H9 (cell line): ENCODE measurements at places on chromosomes 6 and 20. TPM values are rescaled to one million over a fixed set of nuclear protein-coding genes. Genes with fewer than 3 reads are reported as not detected.
A peak's percentile ranks its signal among the peaks of the same experiment; 100 is the strongest.

DNA sequence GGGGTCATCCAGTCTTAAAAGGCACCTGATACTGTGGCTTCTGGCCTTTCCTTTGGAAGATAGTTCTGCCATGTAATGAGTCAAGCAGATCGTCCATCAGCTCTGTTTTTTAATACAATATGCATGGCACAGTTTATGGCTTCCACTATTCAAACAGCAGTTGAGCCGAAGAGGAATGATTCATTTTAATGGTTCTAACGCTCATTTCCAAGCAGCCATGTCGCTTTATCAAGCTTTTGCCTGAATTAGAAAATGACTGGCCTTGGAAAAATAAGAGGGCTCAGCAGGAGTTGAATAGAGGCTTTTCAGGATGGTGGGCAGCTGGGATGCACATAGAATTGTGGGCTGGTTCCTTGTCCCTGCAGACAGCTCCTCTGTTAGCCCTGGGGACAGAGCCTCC is 138.1 kb downstream of the SOBP start:
- no peaks in the 10 kb centered on the region for H3K36me3 ChIP-seq
- peaks cover 13% of the 10 kb centered on the region; the same call in 1 of the 2 replicates for H3K4me1 ChIP-seq
- H3K27me3 ChIP-seq: no peaks in the 10 kb centered on the region

TRAPPC3L gene
- not detected in 2 replicates for total RNA-seq

DNA sequence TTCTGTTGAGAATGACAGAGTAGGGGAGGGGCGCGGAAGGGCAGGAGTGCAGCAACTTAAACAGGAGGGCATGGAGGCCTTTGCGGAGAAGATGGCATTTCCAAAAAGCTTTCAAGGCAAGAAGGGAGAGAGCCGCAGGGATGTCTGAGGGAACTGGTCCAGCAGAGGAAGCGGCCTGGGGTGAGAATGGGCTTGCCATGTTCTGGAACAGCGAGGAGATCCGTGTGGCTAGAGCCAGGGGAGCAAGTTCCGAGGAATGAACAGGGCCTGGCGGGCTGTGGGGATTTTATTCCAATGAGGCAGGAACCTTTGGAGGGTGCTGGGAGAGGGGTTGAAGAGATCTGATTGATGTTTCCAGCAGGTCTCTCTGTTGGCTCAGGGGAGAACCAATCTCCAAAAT is 86.1 kb downstream of the PREX1 start:
- H3K4me3 ChIP-seq: no peak overlapping the region
- H3K27me3 ChIP-seq: no peaks in the 10 kb centered on the region
- no peak overlapping the region for H3K27ac ChIP-seq
- no peak for DNase-seq

ZBTB46 gene
- total RNA-seq: 27.1 and 27.3 TPM in 2 replicates

DNA sequence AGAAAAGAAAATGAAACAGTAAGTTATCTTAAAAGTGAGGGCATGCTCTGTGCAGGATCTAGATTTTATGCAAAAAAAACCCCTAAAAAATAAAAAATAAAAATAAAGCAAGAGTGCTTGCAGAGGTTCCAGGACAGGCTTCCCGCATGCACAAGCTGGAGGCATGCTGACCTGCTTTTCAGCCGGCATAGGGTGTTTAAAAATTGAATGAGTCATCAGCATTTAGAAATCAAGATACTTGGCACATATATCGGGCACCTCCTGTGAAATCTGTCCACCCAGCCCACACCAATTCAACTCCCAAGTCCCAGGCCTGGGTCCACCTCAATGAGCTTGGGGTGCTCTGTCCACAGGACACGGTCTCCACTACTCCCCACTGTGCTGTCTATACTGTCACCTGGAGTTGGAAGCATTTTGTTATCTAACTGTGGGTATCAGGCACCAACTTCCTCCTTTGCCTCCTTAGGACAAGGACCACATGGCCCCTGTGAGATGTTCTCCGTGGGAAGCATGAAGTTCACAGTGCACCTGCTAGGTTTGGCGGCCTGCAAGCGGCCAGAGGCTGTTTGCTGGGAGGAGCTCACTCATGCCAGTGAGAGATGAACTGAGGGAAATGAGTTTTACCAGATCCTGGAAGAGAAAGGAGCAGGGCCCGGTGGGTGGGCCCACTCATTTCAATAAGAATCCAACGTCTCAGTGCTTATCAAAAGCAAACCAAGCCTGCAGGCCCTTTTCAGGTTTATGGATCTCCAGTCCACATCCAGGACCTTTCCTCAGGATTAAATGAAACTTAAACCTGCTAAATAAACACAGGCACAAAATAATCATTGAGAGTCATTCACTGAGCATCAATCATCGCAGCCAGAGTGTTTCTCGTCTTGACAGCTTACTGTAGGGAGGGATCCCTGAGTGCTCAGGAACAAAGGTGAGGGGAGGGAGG is 121.1 kb downstream of the FOXA2 start:
- no peak overlapping the region for H3K4me3 ChIP-seq
- 0 out of 2 replicates have a peak, but pooled peaks cover 2% of the 10 kb centered on the region for H3K4me1 ChIP-seq
- H3K27ac ChIP-seq: no peak overlapping the region
- peaks cover 5% of the 10 kb centered on the region; the same call in 1 of the 2 replicates for H3K27me3 ChIP-seq
- H3K36me3 ChIP-seq: no peaks in the 10 kb centered on the region
- DNase-seq: no peak

DNA sequence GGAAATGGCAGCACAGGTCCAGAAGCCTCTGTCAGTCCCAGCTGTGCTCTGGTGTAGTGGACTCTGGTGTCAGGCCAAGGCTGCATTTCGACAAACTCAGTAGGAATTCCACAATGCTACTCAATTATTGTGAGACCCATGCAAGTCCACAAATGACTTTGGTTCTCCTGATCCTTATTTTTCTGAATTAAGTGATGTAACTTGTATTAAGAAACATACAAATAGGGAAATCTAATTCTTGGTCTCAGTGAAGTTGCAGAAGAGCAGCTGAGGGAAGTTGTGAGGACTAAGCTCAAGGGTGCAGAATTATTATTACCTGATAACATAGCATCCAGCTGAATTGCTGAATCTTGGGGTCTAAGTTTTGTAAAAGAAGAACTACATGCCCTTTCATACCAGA is 116.8 kb downstream of the MAFB start:
- H3K4me3 ChIP-seq: no peak overlapping the region
- no peak for DNase-seq
- no peaks in the 10 kb centered on the region for H3K4me1 ChIP-seq
- H3K27ac ChIP-seq: no peak overlapping the region
- no peaks in the 10 kb centered on the region for H3K27me3 ChIP-seq
- H3K36me3 ChIP-seq: no peaks in the 10 kb centered on the region

- DNase-seq: no peak
- no peaks in the 10 kb centered on the region for H3K27me3 ChIP-seq
- H3K4me1 ChIP-seq: no peaks in the 10 kb centered on the region; the same call in 1 of the 2 replicates
- peaks cover 19% of the 10 kb centered on the region for H3K36me3 ChIP-seq
- no peak overlapping the region for H3K27ac ChIP-seq
Measured at GRCh38 chr6:35065441-35065800, 75.7 kb downstream of the TCP11 start.

DNA sequence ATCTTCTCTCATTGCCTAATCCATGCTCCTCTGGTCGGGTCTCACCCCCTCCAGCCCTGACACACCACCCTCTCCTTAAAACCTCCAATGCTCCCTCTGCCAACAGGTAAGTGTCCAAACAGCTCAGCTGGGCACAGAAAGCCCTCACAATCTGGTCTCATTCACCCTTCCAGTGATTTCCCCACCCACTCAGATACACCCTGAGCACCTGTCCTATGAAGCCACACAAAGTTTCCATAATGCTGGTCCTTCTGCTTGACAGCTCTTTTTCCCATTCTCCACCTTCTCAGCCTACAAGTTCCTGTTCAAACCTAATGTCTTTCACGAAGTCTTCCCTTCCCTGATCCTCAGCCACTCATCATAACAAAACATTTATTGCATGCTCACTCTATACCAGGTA is 70.1 kb upstream of the MRPS10 start:
- no peak overlapping the region for H3K27ac ChIP-seq
- DNase-seq: no peak
- no peak overlapping the region for H3K4me3 ChIP-seq
- H3K36me3 ChIP-seq: peaks cover 15% of the 10 kb centered on the region

- H3K4me1 ChIP-seq: no peaks in the 10 kb centered on the region; the same call in 1 of the 2 replicates
- no peak overlapping the region for H3K27ac ChIP-seq
- no peak overlapping the region for H3K4me3 ChIP-seq
- DNase-seq: no peak
Measured at GRCh38 chr6:98975421-98975820, 27.7 kb upstream of the FBXL4 start.

AGER gene
- 14.3 and 17.8 TPM in 2 replicates for total RNA-seq

PRL gene
- not detected in 2 replicates for total RNA-seq

GRCh38 chr6:68826501-68826900 is 191.4 kb downstream of the ADGRB3 start:
- H3K4me3 ChIP-seq: no peak overlapping the region
- no peak for DNase-seq

DNA sequence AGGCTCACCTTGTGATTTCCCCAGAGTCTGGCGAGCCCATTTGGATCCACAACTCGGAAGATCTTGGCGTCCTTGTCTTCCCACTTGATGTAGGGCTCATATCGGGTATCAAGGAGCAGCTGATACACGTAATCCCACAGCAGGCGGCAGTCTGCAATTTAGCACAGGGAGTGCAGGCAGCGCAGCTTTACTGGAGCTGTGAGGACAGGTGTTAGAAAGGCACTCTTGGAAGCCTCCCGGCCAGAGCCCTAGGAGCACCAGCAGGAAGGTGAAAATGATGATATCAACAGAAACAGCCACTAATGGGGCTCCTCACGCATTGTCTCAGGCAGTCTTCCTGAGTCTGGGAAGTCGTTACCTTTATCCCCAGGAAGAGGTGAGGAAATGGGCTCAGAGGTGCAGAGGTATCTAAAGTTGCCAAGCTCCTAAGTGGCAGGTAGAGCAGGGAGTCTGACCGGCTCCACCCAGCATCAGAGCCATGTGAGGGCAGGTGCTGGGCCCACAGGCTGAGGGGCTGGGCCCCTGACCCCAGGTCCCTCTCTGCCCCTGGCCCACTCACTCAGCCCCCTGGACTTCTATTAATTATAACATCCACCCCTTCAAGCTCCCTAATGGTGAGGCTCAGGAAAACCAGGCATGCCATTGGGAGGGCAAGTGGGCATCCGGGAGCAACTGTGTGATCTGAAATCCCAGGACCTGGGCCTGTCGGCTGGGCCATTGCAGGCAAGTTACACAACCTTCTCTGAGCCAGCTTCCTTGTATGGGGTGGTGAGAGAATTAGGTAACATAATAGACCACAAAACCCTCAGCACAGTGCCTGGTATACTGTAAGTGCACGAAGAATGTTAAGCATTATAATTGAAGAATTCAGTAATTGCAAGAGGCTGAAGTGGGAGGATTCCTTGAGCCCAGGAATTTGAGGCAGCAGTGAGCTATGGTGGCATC is 18.3 kb downstream of the ETV7 start:
- no peak for DNase-seq
- H3K4me3 ChIP-seq: no peak overlapping the region
- no peaks in the 10 kb centered on the region for H3K36me3 ChIP-seq
- no peaks in the 10 kb centered on the region; the same call in 1 of the 2 replicates for H3K4me1 ChIP-seq
- no peak overlapping the region for H3K27ac ChIP-seq

DNA sequence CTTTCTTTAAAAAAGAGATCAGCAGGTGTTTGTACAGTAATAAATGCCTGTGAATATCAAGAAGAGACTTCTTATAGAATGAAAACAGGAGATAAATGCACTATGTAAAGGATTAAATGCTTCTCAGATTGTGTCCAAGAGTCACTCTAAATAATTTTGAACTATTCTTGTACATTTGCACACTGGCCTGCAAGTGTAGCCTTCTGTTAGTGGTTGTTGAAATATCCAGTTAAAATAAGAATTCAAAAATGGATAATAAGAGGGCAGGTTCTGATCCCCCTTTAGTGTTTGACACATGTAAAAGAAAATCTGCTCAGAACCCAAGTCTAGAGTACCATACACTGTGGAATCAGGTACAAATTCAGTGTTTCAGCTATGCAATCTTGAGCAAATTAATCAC is 91.9 kb downstream of the BCAS1 start:
- no peaks in the 10 kb centered on the region for H3K27me3 ChIP-seq
- DNase-seq: no peak
- no peak overlapping the region for H3K27ac ChIP-seq

HLA-DRB1 gene
- total RNA-seq: 24.7 and 25.9 TPM in 2 replicates

GRCh38 chr20:60715172-60715571 is 536.9 kb upstream of the CDH4 start:
- 0 out of 2 replicates have a peak, but pooled peaks cover 4% of the 10 kb centered on the region for H3K36me3 ChIP-seq
- no peak overlapping the region for H3K4me3 ChIP-seq
- H3K4me1 ChIP-seq: no peaks in the 10 kb centered on the region
- peak; percentile 73 for DNase-seq

DNA sequence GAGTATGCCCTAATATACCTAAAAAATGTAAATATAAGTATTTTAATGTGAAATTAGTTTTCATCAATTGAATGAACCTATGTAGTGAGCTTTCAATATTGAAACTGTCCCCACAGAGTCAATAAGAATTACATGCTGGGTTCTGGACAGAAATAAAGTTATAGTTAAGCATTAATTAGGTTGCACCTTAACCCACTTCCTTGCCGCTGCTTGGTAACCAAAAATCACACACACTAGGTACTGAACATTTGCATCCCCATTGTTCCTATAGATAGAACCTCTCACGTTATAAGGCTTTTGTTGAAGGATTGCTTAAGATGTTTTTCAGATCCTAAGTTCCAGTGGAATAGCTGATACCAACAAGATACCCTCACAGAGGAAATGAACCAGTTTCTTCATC is 237.1 kb upstream of the OPRM1 start:
- H3K27me3 ChIP-seq: no peaks in the 10 kb centered on the region
- DNase-seq: no peak
- H3K36me3 ChIP-seq: no peaks in the 10 kb centered on the region
- H3K4me3 ChIP-seq: no peak overlapping the region
- H3K4me1 ChIP-seq: no peaks in the 10 kb centered on the region

IL17F gene
- total RNA-seq: not detected in 2 replicates

- DNase-seq: no peak
- H3K4me1 ChIP-seq: peaks cover 11% of the 10 kb centered on the region
- no peaks in the 10 kb centered on the region for H3K27me3 ChIP-seq
- H3K27ac ChIP-seq: no peak overlapping the region
Measured at GRCh38 chr20:34049897-34050695, 56.4 kb downstream of the RALY start.

RRP36 gene
- 117 and 121 TPM in 2 replicates for total RNA-seq

DNA sequence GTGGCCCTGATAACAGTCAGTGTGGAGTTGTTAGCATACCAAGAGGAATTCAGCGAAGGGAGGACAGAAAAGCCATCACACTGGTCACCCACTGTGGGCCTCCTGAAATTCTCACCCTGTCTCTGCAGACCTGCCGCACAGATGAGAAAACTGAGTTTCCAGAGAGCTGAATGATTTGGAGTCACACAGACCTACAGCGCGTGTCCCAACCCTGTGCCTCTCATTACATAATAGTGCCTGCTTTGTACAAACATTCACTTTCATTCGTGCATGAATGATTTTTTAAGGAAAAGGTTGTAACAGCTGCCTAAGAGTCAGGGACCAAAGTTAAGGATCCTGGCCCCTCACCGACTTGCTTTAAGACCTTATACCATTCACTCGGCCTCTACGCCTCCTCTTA is 62.7 kb downstream of the THBS2 start:
- no peak for DNase-seq
- H3K36me3 ChIP-seq: no peaks in the 10 kb centered on the region; the same call in 2 of the 3 replicates
- H3K27ac ChIP-seq: no peak overlapping the region
- H3K4me1 ChIP-seq: no peaks in the 10 kb centered on the region
